Progenitor cell of endocrine pancreas (in vitro differentiated cells): ENCODE measurements at places on chromosomes 2 and 18.

DNA sequence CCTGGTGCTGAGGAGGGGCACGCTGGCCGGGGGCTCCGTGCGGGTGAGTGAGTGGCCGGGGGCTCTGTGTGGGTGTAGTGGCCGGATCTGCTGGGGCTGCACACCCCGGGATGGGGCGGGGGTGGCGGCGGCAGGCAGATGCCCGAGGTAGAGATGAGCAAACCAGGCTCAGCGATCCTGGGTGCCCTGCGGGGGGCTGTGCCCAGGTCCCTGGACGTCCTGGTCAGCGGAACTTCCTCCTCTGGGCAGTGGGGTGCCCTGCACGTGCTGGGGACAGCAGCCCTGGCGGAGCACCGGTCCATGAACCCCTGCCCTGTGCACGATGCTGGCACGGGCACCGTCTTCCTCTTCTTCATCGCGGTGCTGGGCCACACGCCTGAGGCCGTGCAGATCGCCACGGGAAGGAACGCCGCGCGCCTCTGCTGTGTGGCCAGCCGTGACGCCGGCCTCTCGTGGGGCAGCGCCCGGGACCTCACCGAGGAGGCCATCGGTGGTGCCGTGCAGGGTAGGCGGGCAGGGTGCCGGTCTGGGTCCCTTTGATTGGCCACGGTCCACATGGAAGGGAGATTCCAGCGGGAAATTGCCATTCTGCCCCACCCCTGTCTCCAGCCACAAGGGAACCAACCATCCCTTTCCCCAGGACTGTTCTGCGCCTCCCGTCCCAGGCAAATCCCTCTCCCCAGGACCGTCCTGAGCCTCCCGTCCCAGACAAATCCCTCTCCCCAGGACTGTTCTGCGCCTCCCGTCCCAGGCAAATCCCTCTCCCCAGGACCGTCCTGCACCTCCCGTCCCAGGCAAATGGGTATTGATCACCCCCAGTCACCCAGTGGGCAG is 5.9 kb downstream of the NEU4 start:
- DNase-seq: no peak

GRCh38 chr2:96111823-96112500 is 4.4 kb downstream of the ADRA2B start:
- DNase-seq: no peak

- DNase-seq: no peak
Measured at GRCh38 chr18:66994790-66995189, 390.9 kb upstream of the CDH19 start.

- DNase-seq: no peak
Measured at GRCh38 chr2:188503975-188504374, 212.3 kb downstream of the GULP1 start.

- DNase-seq: no peak
Measured at GRCh38 chr2:16950436-16950835, 284.8 kb upstream of the CYRIA start.

DNA sequence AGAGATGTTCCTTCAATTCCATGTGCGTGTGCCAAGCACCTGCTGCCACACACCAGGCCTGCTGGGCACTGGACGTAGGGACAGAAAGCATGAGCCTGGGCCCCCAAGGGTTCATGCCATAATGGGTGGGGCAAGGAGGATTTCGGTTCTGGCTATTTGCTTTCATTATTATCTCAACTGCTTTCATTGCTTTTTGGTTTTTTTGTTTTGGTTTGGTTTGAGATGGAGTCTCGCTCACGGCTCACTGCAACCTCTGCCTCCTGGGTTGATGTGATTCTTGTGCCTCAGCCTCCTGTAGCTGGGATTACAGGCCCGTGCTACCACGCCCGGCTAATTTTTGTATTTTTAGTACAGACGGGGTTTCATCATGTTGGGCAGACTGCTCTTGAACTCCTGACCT is 57.2 kb downstream of the SF3B1 start:
- no peak for DNase-seq

GRCh38 chr2:225052703-225053102 is 10.4 kb upstream of the DOCK10 start:
- no peak for DNase-seq

DNA sequence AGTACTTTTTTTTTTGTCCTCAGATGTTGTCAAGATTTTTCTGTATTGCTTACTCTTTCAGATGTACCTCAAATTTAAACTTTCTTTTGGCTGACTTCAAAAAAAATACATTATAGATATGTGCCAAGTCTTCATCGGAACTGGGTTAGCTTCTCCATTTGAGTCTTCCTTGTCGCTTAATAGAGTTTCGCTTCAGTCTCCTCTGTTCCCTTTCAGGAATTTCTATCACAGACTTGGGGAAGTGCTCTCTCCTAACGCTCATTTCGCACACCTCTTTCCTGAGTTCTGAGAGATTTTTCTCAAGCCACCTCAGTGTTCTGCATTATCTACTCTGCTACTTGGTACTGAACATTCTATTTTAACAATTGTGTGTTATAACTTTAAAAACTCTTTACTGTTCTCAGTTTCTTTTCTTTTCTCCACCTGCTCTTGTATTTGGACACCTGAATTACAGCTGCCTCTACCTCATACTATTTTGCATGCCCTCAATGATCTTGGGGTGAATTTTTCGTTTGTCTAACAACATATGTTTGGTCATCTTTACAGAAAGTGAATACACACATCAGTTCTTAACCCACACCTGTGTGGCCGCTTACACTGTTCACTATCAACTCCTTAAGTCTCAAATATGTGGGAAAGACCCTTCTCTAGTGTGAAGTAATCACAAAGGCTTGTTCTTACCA is 16.5 kb downstream of the PTPN2 start:
- DNase-seq: no peak

- no peak for DNase-seq
Measured at GRCh38 chr2:23547725-23548124, 162.7 kb downstream of the KLHL29 start.

DNA sequence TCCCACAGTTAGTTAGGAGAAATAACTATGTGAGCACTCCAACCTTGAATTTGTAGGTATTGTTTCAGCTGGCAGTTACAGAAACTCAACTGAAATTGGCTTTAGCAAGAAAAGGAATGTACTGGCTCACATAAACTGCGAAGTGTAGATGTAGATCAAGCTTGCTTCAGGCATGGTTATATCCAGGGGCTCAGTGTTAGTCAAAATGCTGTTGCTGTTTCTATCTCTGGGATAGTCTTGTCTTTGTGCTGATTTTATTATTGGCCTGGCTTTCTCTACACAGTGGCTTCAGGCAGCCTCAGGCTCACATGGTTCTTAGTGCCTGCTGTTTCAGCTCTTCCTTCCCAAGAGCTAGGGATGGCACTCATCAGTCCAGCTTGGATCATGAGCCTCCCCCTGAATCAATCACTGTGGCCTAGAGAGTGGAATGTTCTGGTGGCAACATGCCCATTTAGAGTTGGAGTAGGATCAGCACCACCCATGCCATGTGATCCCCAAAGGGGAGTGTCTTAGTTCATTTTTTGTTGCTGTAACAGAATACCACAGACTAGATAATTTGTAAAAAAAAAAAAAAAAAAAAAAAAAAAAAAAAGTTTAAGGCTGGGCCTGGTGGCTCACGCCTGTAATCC is 69.1 kb upstream of the FOXI3 start:
- no peak for DNase-seq

DNA sequence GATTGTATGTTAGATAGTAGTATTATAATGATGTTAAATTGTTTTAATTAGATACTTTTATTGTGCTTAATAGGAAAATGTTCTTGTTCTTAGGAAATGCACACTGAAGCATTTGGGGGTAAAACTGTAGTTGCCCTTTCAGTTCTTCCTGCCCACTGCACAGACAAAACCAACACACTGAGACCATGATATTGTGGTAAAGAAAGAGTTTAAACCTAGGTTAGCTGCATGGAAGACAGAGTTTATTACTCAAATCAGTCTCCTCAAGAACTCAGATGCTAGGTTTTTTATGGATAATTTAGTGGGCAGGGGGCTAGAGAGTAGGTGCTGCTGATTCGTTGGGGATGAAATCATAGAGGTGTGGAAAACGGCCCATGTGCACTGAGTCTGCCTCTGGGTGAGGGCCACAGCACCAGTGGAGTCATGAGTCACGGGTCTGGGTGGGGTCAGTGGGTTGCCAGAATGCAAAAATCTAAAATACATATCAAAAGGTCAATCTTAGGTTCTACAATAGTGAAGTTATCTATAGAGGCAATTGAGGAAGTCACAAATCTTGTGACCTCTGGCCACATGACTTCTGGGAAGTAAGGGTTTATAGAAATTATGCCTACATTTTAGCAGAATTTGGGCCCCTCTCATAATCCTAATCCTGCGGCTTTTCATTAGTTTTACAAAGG is 283.4 kb upstream of the FBXO11 start:
- no peak for DNase-seq

- no peak for DNase-seq
Measured at GRCh38 chr2:128536925-128537620, 218.4 kb upstream of the HS6ST1 start.

DNA sequence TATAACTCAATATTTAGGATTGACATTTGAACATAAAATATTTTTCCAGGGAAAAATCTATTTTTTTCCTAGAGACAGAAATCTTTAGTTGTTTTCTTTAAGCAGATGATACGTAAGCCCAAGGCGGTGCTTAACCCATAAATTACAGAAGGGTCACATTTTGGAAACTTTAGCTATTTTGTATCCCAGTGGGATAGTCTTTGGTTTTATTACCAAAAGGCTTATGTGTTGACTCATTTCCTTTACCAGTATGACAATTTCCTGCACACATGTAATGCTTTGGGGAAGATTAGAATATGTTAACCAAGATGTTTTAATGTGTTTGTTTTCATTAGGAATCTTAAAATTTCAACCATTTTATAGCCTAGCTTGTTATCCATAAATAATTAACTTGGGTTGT is 24.8 kb downstream of the DYNC1I2 start:
- no peak for DNase-seq

DNA sequence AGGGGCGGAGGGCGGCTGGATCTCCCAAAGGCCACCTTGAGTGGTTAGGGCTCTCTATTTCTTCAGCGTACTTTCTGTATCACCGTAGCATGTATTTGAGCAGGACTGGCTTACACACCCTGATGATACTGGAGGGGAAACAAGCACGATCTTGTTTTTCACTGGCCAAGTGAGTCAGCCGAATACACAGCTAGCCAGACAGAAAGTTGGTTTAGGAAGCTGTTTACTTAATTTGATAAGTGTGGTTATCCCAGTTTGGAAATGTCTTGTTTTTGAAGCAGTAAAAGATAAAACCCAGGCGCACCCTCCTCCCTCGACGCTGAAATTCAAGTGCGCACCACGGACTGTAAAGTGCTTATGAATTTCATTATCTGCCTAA is 582 bp downstream of the RIOK3 start:
- no peak for DNase-seq

GRCh38 chr18:3761266-3761665 is 311.3 kb downstream of the TGIF1 start:
- no peak for DNase-seq

DNA sequence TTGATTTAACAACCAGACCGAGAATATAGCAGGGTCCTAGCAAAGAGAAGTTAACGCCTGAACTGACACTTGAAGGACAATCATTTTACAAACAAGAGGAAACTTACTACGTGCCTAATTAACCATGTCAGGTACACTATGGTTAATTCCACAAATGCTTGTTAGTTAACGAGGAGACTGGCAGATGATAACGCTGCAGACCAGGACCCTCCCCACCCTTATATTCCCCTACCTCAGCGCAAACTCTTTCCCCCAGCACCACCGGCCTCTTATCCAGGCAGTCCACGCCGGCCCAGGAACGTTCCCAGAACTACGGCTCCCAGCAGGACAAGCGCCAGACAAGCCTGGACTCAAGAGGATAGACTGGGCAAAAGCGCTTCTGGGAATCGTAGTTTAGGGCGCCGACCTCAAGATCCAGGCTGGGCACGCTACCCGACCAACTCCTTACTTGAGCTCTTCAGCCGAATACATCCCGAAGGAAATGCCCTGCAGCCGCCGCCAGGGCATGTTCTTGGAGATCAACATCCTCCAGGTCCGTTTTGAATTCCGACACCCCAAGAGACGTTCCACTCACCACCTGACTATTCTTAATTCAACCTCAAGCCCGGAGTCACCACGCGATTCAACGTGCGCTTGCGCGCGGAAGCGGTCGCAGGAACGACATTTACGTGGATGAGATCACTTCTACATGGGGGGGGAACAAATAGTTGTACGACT is at the start of gene POLR1A:
POLR1A (minus strand) TSS at position 635 of the 717 bp plus-strand sequence; CDS start at position 525, 110 bp downstream.
- DNase-seq: peak; percentile 60

- DNase-seq: no peak
Measured at GRCh38 chr2:235608200-235608887, 114.5 kb downstream of the AGAP1 start.

- no peak for DNase-seq
Measured at GRCh38 chr2:119718501-119719260, 39.7 kb downstream of the TMEM177 start.

DNA sequence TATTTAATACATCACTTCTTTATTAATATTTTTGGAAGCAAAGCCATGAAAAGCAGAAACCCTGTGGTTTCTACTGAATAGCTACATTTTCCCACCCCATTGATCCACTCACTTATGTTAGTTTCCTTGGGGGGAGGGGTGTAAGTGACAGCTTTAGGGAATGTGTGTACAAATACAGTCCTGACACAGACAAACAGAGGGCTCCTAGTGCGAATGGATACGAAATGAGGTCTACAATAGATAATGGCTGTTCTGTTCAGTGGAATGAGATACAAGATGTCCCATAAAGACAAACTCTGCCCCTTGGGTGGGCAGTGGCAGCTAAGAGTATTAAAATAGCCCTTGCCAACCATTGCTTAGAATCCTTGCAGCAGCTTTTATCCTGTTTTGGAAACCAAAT is 312.9 kb downstream of the NCKAP5 start:
- no peak for DNase-seq

- DNase-seq: no peak
Measured at GRCh38 chr2:149489452-149489851, 98.1 kb downstream of the MMADHC start.

GRCh38 chr2:75173740-75174139 is 25.6 kb downstream of the TACR1 start:
- no peak for DNase-seq

GRCh38 chr18:47893047-47893446 is 37.4 kb downstream of the SMAD2 start:
- no peak for DNase-seq

GRCh38 chr18:51196118-51196810 is 1.2 kb downstream of the MEX3C start:
- DNase-seq: no peak

GRCh38 chr2:28161466-28161865 is 231.2 kb upstream of the FOSL2 start:
- DNase-seq: no peak

GRCh38 chr2:5921081-5921642 is 229.0 kb downstream of the SOX11 start:
- no peak for DNase-seq

GRCh38 chr2:143698888-143699570 is 569.8 kb downstream of the ARHGAP15 start:
- no peak for DNase-seq

GRCh38 chr2:10897956-10898355 is 13.8 kb upstream of the KCNF1 start:
- no peak for DNase-seq
